ENCODE measurements at places on chromosomes 7 and 10. TPM values are rescaled to one million over a fixed set of nuclear protein-coding genes. Genes with fewer than 3 reads are reported as not detected.

GRCh38 chr7:73973091-73973490 lies 54.9 kb upstream of the ELN start:
- DNase-seq = no peak

PDZD7 gene
- polyA plus RNA-seq = 0.46 TPM

SMURF1 gene
- 11.6 TPM for polyA plus RNA-seq

AGMO gene
- 0.58 TPM for polyA plus RNA-seq

DNA sequence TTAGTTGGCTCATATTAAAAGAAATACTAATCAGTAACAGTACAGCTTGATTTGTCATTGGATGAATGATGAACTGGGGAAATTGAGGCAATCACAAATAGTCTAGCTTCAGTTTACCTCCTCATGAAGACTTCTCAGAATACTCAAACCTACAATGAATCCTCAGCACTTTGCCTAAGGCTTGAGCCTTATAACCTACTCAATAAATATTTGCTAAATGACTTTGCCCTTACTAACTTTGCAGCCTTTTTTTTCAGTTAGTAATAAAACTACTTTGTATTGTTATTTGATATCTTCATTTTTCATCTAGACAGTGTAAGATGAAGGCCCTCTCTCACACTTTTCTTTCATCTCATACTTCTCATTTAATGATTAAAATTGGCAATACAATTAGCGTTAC lies 1162.5 kb upstream of the C7orf33 start:
- DNase-seq = no peak

ANKRD2 gene
- polyA plus RNA-seq = 0.23 TPM

DNA sequence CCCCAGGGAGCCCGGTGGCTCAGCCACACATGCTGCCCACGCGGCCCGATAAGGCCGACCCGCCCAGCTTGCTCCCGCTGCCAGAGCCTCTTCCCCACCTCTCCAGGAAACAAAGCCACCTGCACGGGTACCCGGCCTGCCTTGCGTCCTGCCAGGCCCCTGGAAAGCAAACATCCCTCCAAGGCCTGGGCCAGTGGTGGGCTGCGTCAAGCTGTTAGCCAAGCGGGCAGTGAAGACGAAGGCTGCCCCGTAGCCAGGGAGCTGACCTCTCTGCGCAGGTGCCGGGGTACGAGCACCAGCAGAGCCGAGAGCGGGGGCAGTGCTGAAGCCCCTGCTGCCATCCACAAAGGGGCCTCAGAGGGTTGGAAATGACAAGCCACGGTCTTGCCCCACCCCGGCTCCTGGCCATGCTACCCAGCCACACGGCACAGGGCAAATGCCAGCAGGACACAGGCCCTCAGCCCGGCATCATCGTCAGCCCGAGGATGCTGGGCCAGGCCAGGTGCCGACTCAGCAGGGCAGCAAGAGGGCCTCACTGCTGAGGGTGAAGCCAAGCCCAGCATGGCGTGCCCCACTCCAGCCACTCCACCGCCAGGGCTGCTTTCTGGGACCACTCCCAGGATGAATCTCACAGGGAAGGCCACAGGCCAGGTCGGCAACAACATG lies 140.0 kb downstream of the PTPRN2 start:
- DNase-seq = no peak

CALHM1 gene
- not detected for polyA plus RNA-seq

GRCh38 chr10:113882240-113882639 lies 27.8 kb downstream of the NHLRC2 start:
- no peak for DNase-seq

- no peak for DNase-seq
These were observed 58.0 kb downstream of the IPMK start for GRCh38 chr10:58209669-58210068.

DNA sequence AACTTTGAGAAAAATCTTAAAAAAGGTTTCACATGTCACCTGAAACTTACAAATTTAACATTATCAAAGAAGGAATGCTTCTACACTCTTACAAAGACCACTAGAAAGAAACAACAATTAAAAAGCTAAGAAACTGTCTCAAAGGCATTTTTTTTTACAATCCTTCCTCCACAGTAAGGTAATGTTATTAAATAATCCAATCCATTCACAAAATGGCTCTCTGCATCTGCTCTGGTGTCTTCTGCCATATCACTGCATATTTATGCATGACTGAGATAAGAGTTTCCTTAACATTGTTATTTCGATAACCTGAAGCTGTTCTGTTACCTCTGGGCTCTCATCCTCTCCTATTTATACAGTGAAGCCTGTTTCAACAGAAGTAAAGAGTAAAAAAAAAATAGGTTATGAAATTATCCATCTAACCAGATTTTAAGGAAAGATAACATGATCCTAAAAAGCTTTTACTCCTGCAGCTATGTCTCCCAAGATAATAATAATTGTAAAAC lies 8.5 kb downstream of the HNRNPA2B1 start:
- no peak for DNase-seq

GRCh38 chr7:143965280-143965679 lies 10.6 kb downstream of the OR2F1 start:
- DNase-seq = no peak

MRLN gene
- not detected for polyA plus RNA-seq

GRCh38 chr7:42689626-42690025 lies 222.2 kb downstream of the C7orf25 start:
- no peak for DNase-seq

GRCh38 chr7:47654672-47655298 lies 72.9 kb upstream of the TNS3 start:
- DNase-seq = no peak

DNA sequence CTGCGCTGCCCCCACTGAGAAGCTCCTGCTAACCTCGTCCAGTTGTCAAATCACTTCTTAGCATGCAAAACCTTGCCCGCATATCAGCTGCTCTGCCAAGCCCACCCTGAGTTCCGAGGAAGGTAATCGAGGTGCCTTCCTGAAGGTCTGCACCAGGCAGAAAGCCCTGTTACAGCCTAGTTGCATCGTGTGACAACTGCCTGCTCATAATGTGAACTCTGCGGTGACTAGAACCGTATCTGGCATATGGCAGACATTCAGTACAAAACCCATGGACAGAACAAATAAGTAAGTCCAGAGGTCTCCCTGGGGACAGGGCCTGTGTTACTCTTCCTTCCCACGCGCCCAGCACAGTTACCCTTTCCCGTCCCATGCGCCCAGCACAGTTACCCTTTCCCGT lies 394.3 kb downstream of the DNAJB6 start:
- no peak for DNase-seq

GRCh38 chr7:69932034-69932628 lies 333.9 kb downstream of the AUTS2 start:
- peak; percentile 28 for DNase-seq

DNA sequence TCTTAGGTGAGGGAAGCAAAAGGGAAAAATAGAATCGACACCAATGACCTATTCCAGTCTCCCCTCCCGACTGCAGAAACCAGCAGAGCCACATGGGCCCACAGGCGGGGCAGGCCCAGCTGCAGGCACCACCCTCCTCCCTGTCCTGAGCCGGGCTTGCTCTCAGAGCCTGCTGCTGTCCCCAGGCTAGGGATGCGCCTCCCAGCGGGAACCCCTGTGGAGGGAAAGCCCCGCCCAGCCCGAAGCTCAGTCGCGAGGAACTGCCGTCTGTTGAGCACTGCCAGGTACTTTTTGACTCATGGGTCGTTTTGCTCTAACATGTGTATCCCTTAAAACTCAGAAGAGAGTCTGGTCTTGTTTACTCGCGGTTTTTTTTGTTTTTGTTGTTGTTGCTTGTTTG lies 124.5 kb upstream of the RET start:
- DNase-seq = no peak

DNA sequence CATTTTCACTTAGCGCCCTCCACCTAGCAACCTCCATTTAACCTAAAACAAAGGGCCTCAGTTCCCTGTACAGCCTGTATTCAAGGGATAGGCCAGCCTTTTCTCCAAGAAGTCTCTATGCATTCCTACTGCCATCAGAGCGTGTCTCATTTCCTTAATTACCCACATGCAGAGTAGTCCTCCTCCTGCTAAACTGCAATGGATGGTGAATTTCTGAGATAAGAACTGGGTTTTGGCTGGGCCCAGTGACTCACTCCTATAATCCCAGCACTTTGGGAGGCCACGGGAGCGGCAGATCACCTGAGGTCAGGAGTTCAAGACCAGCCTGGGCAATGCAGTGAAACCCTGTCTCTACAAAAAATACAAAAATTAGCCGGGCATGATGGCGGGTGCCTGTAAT lies 71.1 kb upstream of the GPR158 start:
- DNase-seq = no peak

GRCh38 chr10:120480065-120480600 lies 23.1 kb downstream of the PLPP4 start:
- no peak for DNase-seq

- DNase-seq = no peak
These were observed 91.3 kb downstream of the ZNF467 start for GRCh38 chr7:149682038-149682437.

WIPF3 gene
- polyA plus RNA-seq = 3.4 TPM

DNA sequence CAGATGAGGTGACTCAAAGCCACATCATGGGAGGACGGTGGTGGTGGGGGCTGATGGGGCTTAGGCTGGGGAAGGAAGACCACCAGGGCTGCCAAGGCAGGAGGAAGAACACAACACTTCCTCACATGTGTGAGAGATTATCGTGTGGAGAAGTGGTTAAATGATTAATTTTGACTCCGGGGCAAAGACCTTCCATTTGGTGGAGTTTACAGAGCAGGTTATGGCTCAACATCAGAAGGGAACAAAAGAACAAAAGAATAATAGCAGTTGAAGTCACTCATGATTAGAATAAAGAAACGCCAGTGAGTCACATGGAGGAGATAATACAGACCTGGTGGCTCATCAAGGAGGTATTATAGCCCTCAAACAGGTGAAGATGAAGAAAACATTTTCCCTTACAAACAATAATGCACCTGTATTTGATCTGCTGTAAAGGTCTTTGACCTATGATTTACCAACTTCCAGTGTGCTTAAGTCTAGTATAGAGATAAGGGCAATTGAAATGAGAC lies 170.1 kb downstream of the PKD1L1 start:
- DNase-seq = no peak

DNA sequence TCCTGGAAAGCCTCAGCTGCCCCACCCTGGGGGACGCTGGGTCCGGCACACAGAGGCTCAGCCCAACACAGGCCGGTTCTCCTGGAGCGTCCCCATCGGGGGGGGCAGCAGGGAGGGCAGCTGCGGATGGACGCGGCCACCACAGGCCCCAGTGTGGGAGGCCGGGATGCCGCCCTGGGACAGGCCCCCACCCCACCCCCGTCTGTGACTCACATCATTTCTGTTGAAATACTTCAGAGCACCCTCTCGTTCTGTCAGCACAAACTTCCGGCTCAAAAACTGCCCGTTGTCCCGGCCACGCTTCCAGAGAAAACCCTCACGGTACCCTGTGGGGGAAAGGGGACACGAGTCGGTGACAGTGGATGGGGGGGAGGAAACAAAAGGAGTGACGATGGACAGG lies 28.5 kb downstream of the GET4 start:
- no peak for DNase-seq

DNA sequence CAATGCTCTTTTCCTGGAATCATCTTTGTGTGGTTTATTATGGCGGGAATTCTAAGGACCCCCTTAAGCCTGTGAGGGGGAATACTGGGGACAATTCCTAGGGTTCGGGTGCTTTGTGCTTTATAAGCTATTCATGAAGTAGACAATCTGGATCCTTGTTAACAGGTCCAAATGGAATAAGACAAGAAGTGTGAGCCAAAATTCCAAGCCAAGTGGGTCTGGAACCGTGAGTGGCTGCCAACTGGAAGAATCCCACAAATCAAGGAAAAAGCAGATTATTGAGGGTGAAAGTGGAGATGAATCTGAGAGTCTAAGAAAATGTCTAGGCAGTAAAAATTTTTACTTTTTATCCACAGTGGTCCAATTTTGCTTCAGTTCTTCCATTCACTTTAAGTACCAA lies 136.8 kb downstream of the MDFIC start:
- no peak for DNase-seq

TSPAN12 gene
- polyA plus RNA-seq = 13.8 TPM

DNA sequence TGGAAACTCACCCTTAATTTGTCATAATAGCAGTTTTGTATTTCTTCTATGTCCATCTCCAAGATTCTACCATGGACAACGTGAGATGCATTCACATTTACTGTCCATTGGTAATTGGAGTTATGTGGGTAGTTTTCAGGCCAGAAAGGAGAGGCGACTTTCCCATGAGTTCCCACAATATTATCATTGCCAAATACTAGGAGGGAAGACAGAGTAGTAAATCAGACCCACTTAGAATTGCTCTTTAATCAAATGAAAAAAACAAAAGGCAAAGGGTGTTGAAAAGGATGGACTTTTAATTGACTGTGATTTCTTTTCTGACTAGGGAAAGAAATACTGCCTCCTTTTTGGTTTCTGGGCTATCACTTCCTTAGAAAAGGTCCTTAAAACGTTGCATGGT lies 121.7 kb upstream of the RSU1 start:
- DNase-seq = no peak

DNA sequence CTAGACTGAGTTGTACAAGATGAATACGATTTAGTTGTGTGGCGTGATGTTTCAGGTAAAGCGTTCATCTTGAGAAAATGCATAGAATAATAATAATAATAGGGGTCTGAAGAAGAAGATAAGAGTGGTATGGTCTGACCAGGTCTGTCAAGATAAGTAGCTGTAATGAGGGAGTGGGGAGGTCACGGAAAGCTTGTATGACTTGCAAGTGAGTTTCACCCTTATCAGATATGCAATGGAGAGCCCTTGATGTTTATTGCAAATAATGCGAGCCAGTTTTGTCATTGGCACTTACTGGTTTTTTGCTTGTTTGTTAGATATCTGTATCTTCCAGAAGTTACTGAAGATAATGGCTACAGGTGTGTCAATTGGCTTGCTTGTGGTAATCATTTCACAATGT lies 611.5 kb downstream of the CNTNAP2 start:
- no peak for DNase-seq

PDE6C gene
- polyA plus RNA-seq = 0.06 TPM

GRCh38 chr7:125059861-125060456 lies 130.3 kb upstream of the POT1 start:
- no peak for DNase-seq

SPACDR gene
- 0.62 TPM for polyA plus RNA-seq

HOXA9 gene
- polyA plus RNA-seq = 20.5 TPM

ARMC3 gene
- polyA plus RNA-seq = not detected

PRDX3 gene
- 219 TPM for polyA plus RNA-seq

FAM25G gene
- not detected for polyA plus RNA-seq

PSMG3 gene
- 34.6 TPM for polyA plus RNA-seq

DNA sequence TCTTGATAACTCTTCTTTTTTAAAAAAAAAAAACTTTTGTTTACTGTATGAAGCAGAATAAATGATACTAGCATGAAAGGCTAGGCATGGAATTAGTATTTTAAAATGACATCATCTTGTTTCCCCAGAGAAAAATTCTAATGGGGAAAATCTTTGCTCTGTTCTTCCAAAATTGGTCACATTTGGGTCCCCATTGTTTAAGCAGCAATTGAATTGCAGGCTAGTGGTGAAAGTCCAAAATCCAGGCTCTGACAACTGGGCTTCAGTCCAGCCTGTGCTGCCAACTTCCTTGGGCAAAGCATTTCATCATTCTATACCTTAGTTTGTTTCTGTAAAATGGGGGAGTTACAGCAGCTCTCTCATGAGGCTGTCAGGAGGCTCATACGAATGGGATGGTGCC lies 726.4 kb downstream of the KCNMA1 start:
- no peak for DNase-seq

- DNase-seq = no peak
These were observed 83.4 kb downstream of the DOCK4 start for GRCh38 chr7:112122798-112123197.
